ENCODE measurements at places on chromosomes 6 and 20. TPM values are rescaled to one million over a fixed set of nuclear protein-coding genes. Genes with fewer than 3 reads are reported as not detected.

APCDD1L gene
- total RNA-seq = not detected

TINAG gene
- 0.16 TPM for total RNA-seq

RGS17 gene
- 119 TPM for total RNA-seq

LRRN4 gene
- total RNA-seq = not detected

GSTA1 gene
- 0.31 TPM for total RNA-seq

PLCB4 gene
- 12.6 TPM for total RNA-seq

SAMD5 gene
- total RNA-seq = 17.6 TPM

PRPH2 gene
- total RNA-seq = 5.0 TPM

SDHAF4 gene
- 19.2 TPM for total RNA-seq

FYN gene
- 246 TPM for total RNA-seq

RAB5IF gene
- total RNA-seq = 25.0 TPM

LAMA4 gene
- total RNA-seq = 19.2 TPM

SSTR4 gene
- not detected for total RNA-seq

AIF1 gene
- 4.1 TPM for total RNA-seq

CRISP2 gene
- total RNA-seq = not detected

MAP7 gene
- total RNA-seq = 6.1 TPM

MARCKS gene
- 337 TPM for total RNA-seq

CYP24A1 gene
- total RNA-seq = not detected

C6orf141 gene
- 1.2 TPM for total RNA-seq

C6orf15 gene
- total RNA-seq = not detected

DPM1 gene
- total RNA-seq = 42.6 TPM

COL21A1 gene
- total RNA-seq = 1.9 TPM

RSPH3 gene
- total RNA-seq = 7.5 TPM

PNRC1 gene
- 80.9 TPM for total RNA-seq

ZHX3 gene
- total RNA-seq = 18.9 TPM

ZNF831 gene
- under 0.01 TPM for total RNA-seq

OR2B6 gene
- total RNA-seq = not detected

PRR18 gene
- total RNA-seq = 0.47 TPM

STAU1 gene
- 47.9 TPM for total RNA-seq

CLIC5 gene
- 0.47 TPM for total RNA-seq

NFKBIL1 gene
- total RNA-seq = 21.7 TPM

SS18L1 gene
- total RNA-seq = 75.0 TPM

MCHR2 gene
- total RNA-seq = 4.1 TPM

LY6G6D gene
- total RNA-seq = not detected

RUNX2 gene
- 0.16 TPM for total RNA-seq

ASIP gene
- total RNA-seq = not detected

MYL9 gene
- 0.78 TPM for total RNA-seq

CCN5 gene
- not detected for total RNA-seq

HIVEP1 gene
- 22.0 TPM for total RNA-seq

CLVS2 gene
- 56.1 TPM for total RNA-seq

NSFL1C gene
- 28.9 TPM for total RNA-seq

OR2J3 gene
- total RNA-seq = not detected

FAM229B gene
- total RNA-seq = 22.5 TPM

ELOVL2 gene
- 52.7 TPM for total RNA-seq

GNMT gene
- not detected for total RNA-seq

IMPG1 gene
- not detected for total RNA-seq

BHLHE23 gene
- not detected for total RNA-seq

TMC2 gene
- total RNA-seq = 1.7 TPM

CRISP3 gene
- 0.16 TPM for total RNA-seq

WFDC10B gene
- not detected for total RNA-seq

EFHC1 gene
- total RNA-seq = 37.0 TPM

HTR1B gene
- total RNA-seq = 0.94 TPM

PGC gene
- not detected for total RNA-seq

OXT gene
- not detected for total RNA-seq

SUMO4 gene
- total RNA-seq = 7.3 TPM

HLA-DRB1 gene
- 0.16 TPM for total RNA-seq

CRNKL1 gene
- total RNA-seq = 66.6 TPM

SLC35F1 gene
- 112 TPM for total RNA-seq

Measured in occipital lobe (tissue), 3 donors.